ENCODE measurements at places on chromosomes 12 and 14. TPM values are rescaled to one million over a fixed set of nuclear protein-coding genes. Genes with fewer than 3 reads are reported as not detected.

Gene CLEC7A
- 1.3 TPM for total RNA-seq

Gene TOMM20L
- total RNA-seq, result not detected

DNA sequence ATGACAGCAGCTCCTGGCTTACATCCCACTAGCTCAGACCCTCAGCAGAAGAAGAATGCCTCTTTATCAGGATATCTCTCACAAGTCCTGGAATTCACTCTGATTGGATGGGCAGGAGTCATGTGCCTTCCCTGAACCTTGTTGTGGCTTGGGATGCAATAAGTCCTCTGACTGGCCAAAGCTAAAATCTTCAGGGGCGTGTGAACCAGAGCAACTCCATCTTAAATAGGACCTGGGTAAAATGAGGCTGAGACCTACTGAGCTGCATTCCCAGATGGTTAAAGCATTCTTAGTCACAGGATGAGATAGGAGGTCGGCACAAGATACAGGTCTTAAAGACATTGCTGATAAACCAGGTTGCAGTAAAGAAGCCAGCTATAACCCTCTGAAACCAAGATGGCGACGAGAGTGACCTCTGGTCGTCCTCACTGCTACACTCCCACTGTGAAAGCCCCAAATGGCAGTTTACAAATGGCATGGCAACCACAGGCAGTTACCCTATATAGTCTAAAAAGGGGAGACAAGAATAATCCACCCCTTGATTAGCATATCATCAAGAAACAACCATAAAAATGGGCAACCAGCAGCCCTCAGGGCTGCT lies 60.4 kb upstream of the FICD start:
- no peak for DNase-seq

DNA sequence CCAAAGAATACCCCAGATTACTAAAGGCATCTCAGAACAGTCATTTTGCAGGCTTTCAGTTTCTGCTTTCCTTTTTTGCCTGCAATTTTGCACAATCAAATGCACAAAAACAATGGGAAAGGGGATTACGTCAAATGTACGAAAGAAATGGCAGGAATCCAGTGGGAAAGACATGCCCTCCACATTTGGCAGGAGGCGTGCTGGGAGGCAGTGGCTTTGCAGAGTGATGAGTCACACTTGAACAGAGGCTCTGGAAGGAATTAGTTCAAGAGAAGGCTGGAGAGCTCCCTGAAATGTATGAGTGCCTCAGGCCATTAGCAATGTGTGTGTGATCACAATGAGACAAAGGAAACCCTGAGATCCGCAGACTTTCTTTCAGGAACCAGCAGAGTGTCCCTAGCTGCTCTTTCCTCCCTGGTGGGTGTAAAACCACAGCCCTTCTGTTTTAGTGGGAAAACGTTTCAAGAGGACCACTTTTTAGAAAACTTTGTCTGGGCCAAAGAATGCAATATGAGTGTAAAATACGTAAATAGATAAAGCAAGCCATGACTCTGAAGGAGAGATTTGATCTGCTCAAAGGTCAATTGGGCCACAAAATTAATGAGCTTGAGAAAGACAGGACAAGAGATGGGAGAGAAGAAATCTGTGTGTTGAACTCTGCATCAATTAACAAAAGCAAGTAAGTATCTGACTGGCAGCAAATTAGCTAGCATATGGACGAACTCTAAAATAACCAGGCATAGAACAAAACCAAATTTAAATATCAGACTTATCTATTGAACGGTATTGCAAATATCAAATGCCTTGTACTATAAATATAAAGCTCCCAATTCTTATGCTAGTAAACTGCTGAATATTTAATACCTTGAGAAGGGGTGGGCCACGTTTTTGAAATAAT lies 155.4 kb upstream of the PDE3A start:
- DNase-seq, result no peak

Gene MDGA2
- not detected for total RNA-seq

Gene LYZ
- total RNA-seq, result 42.3 TPM

DNA sequence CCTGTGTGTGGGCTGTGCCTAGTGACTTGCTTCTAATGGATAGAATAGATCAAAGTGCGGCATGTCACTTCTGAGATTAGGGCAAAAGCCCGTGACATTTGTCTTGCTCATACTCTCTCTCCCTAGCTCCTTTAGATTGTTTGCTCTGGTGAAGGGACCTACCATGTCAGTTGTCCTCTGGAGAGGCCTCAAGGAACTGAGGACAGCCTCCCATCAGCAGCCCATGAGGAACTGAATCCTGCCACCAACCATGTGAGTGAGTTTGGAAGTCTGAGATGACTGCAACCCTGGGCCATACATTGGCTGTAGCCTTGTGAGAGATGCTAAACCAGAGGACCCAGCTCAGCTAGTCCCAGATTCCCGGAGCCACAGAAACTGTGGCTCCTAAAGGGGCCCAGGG lies 101.6 kb upstream of the ESRRB start:
- DNase-seq, result no peak

DNA sequence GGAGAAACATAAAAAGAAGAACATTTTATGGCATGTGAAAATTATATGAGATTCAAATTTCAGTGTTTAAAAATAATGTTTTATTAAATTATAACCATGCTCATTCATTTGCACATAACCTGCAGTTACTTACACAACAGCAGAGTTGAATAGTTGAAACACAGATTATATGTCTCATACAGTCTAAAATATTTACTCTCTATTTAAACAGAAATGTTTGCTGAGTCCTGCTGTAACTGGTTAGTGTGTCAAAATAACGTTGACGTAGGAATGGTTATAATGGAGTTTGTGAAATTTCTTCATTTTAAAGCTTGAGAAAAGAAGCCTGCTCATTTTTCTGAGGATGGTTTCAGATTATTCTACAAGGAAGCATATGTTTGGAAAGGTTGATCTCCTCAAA lies 196.5 kb upstream of the GARIN2 start:
- DNase-seq, result no peak

DNA sequence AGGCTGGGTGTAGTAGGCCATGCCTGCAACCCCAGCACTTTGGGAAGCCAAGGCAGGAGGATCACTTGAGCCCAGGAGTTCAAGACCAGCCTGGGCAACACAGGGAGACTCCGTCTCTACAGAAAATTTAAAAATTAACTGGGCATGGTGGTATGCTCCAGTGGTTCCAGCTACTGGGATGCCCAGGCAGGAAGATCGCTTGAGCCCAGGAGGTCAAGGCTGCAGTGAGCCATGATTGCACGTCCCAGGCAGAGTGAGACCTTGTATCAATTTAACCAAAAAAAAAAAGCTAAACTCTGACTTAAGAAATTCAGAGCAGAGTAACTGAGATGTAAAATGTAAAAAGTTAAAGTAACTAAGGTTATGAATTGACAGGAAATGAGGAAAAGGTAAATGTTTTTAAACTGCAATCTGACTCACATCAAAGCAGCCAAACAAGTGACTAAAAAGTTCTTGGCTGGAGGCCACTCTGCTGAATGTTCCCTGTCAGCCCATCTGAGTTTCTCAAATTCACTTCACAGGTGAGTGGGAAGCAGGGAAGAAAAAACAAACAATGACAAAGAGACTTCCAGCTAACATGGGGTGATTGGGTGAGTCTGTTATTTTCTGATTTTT lies 21.3 kb downstream of the PRKD1 start:
- DNase-seq, result no peak

- no peak for DNase-seq
Measured at GRCh38 chr14:55028066-55028465, 1.0 kb downstream of the SOCS4 start.

DNA sequence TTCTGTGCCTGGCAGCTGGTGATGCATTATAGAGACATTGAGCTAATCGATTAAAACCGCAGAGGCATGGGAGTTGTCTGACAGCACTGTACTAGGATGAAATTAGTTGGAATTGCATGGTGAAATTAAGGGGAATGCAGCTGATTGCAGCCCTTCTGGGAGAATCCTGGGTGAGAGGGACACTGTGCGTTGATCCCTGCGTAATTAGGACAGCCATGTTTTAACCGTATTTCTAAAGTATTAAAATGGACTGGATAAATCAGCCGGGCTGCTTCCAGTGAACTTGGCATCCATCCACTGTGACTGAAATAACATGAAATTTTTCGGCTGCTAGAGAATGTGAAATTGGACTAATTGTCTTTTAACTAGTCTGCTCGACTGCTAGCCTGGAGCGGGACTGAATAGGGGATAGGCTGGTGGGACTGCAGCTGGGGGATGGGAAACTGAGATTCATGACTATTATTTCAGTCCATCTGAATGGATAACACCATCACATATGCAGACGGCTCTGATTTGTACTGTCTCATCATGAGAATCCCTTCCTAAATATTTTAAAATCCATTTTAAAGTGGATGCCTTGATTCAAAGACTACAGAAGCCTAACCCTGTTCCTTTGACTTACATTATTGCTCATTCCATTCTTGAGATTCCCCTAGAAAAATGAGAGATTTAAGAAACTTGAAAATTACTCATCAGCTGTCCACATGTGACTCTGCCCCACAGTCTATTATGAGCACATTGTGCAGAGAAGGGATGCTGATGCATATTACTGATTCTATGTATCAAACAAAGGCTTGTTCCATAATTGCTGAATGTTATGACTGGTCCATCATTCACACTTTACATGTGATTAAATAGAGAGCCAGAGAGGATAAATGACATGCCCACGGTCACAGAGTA lies 343.9 kb downstream of the NPAS3 start:
- DNase-seq, result no peak

- DNase-seq, result no peak
Measured at GRCh38 chr14:43587183-43587582, 919.9 kb downstream of the FSCB start.
